Upper lobe of right lung (tissue), 1 donor: ENCODE measurements at places on chromosomes 12 and 14. TPM values are rescaled to one million over a fixed set of nuclear protein-coding genes. Genes with fewer than 3 reads are reported as not detected.
A peak's percentile ranks its signal among the peaks of the same experiment; 100 is the strongest.

GRCh38 chr12:101875162-101875561 is 2.2 kb upstream of the DRAM1 start:
- no peak for DNase-seq
- peaks cover 7% of the 10 kb centered on the region for H3K4me1 ChIP-seq

DNA sequence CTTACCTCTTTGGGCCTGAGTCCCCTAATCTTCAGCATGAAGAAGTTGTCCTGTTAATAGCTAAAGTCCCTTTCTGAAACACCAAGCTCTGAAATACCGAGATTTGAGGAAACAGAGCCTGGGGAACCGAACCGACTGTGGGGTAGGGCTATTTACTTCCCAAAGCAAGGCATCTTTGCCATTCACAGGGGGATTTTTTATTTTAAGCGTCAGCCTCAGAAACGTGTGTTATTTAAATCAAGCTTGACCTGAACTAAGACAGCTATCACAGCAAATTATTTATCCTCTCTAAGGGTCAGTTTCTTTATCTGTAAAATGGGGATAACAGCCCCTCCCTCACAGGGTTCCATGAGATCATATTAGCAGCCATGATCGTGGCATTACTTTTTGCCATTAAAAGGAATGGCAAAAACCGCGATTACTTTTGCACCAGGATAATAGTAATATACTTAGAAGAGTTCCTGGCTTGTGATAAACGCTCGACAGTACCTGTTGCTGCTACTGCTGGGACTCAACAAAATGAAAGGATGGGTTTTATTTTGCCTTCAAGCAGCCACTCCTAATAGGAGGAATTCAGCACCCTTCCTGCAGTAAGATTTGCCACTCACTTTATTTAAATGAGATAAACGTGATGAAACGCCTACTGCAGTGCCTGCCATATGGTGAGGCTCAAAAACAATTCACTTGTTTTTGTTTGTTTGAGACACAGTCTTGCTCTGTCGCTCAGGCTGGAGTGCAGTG is 1.3 kb upstream of the CORO1C start:
- H3K4me1 ChIP-seq, result peaks cover 14% of the 10 kb centered on the region
- H3K27me3 ChIP-seq, result no peaks in the 10 kb centered on the region
- H3K36me3 ChIP-seq, result no peaks in the 10 kb centered on the region
- DNase-seq, result no peak
- peak overlapping the region; percentile 83 for H3K4me3 ChIP-seq

Gene CLEC2A
- not detected for total RNA-seq

DNA sequence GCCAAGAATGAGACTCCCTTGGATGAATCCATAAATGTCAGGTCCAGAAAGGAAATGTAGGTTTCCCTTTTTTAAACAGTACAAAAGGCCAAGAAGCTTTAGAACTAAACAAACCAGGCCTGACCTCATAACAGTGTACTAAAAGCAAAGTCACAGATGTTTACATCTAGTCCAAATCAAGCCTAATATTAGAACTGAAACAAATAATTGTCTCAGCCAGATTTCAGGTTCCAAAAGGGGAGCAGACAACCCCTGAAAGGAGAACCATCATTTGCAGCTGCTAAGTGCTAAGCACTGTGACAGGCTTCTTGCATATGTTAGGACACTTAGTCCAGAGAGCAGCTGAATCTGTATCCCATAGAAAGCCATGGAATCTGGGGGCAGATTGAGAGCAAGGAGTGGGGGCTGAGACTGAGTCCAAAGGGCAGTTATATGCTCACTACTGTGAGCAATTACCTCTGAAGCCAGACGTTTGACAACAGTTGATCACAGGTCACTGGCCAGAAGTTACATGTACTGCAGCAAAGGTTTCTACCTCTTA is 90.1 kb downstream of the STXBP6 start:
- peaks cover 5% of the 10 kb centered on the region for H3K4me1 ChIP-seq
- H3K36me3 ChIP-seq, result no peaks in the 10 kb centered on the region
- no peak overlapping the region for H3K4me3 ChIP-seq
- H3K27me3 ChIP-seq, result no peaks in the 10 kb centered on the region
- H3K27ac ChIP-seq, result peak overlapping the region; percentile 17

DNA sequence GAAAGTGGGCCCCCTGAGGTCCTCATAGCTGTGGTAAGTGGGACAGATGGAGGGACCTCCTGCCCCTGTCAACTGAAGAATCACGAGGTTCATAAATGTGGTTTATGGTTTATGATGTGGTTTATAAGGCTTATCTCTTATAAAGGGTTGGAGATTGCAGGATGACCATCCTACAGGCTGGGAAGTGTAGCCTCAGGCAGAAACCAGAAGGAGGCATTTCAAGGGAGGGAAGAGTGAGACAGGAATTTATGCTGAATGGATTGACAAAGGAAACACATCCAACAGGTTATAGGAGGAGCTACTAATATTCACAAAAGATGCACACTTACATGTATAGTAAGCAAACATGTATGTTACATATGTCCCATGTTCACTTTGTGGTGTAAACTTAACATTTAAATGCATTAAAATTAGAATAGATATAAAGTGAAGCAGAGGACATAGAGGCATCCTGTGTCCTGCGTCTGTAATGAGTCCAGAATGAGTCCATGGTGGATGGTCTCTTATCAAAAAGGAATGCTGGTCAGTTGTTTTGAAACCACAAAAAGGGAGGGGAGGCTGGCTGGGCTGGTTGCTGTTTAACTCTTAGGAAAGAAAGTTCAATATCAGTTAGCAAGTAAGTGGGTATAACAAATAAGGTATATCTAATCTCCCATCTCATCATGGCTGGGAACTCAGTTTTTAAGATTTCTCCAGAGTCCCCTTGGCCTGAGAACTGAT is 149.0 kb upstream of the RMST start:
- no peak for DNase-seq
- no peaks in the 10 kb centered on the region for H3K36me3 ChIP-seq
- no peak overlapping the region for H3K27ac ChIP-seq
- H3K27me3 ChIP-seq, result no peaks in the 10 kb centered on the region
- H3K4me1 ChIP-seq, result no peaks in the 10 kb centered on the region

- no peaks in the 10 kb centered on the region for H3K4me1 ChIP-seq
- H3K36me3 ChIP-seq, result no peaks in the 10 kb centered on the region
- no peaks in the 10 kb centered on the region for H3K27me3 ChIP-seq
- DNase-seq, result no peak
Observed at GRCh38 chr12:94753036-94753679, 102.8 kb upstream of the TMCC3 start.

Gene AVPR1A
- 1.7 TPM for total RNA-seq

DNA sequence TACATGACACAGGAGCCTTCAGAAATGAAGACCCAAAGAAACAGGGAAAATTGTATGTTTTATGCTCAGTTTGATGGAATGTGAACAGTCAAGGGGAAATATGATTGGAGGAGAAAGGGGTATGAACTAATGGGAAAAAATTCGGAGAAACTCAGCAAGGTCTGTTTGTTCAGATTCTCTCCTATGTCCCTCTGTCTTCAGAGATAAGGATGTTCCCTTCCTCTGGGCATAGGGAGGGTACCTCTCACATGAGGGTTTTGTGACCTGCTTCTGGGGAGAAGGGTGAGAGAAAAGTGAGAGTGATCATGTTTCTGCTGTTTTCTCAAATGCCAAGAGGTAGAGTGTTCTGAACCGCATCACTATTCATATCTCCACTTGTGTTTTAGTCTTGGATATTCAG is 26.6 kb upstream of the LIMA1 start:
- no peak overlapping the region for H3K4me3 ChIP-seq
- H3K36me3 ChIP-seq, result no peaks in the 10 kb centered on the region
- no peaks in the 10 kb centered on the region for H3K27me3 ChIP-seq
- DNase-seq, result no peak
- H3K27ac ChIP-seq, result no peak overlapping the region
- H3K4me1 ChIP-seq, result no peaks in the 10 kb centered on the region

DNA sequence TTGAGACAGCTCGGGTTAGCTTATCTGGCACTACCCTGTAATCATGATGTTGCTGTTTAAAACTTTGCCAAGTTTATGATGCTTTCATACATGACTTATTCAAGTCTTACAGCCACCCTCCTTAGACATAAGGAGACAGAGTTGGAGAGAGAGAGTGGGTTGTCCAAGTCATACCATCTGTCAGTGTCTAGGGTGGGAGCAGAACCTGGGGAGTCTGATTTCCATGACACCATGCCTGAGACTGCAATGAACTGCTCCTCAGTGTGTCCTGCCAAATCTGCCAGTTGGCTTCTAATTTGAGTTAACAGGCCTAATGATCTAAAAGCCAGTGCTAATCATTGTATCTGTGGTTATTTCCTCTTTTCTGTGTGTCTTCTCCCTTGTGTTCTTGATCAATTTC is 43.7 kb upstream of the PHC1 start:
- no peak for DNase-seq
- no peaks in the 10 kb centered on the region for H3K27me3 ChIP-seq
- H3K36me3 ChIP-seq, result no peaks in the 10 kb centered on the region

DNA sequence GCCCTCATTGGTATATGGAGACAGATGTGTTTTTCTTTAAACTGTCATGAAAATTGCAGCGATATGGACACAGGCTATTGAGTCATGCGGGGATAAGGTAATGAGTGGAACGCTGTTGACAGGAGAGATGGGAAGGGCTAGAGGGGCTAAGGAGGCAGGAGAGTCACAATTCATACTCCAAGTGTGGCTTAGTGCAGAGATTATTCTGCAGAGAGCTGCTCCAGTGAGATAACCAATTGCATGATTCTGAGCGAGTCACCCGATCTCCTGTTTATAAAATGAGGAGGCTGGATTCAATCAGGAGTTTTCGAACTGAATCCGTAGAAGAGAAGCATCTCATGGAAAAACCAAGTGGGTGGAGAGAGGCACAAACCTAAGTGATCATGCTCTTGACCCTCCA is 106.4 kb upstream of the PLEKHG7 start:
- no peak for DNase-seq
- peaks cover 16% of the 10 kb centered on the region for H3K4me1 ChIP-seq
- no peaks in the 10 kb centered on the region for H3K27me3 ChIP-seq
- H3K4me3 ChIP-seq, result no peak overlapping the region

- no peak overlapping the region for H3K4me3 ChIP-seq
- no peaks in the 10 kb centered on the region for H3K36me3 ChIP-seq
- H3K27me3 ChIP-seq, result no peaks in the 10 kb centered on the region
- no peak for DNase-seq
Observed at GRCh38 chr14:100303179-100303578, 3.1 kb downstream of the SLC25A29 start.

- no peaks in the 10 kb centered on the region for H3K36me3 ChIP-seq
- H3K27me3 ChIP-seq, result no peaks in the 10 kb centered on the region
- no peak for DNase-seq
- peaks cover 7% of the 10 kb centered on the region for H3K4me1 ChIP-seq
- H3K4me3 ChIP-seq, result peak overlapping the region; percentile 91
Observed at GRCh38 chr14:32200368-32201192, 1.3 kb upstream of the RNU6-7 start.

DNA sequence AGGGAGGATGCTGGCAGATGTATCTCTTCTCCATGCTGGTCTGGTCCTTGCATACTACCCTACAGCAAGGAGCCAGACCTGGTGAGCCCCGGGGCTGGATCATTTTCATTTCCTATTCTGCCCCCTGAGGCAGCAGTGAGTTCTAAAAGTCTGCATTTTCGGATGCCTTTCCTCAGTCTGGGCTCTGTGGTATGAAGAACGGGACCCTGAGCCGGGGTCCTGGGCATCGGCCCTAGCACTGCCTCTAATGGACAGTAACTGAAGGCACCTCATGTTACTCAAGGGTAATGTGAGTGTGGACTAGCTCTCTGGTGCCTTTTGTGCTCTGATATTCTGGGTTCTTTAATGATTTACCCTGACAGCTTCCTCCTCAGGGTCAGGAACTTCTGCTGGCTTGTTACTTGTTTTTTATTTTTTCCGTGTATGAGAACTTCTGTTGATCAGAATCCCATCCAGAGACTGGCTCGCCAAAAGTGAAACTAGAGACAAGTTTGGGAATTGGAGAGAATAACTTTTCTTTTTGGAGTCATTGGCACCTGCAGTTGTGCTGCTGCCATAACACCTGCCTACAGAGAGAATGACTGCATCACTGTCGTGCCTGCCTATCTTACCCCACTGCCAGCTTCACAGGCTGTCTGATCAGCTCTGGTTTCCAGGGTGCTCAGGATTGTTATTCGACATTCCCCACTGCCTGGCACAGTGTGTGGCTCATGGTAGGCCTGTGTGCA is 62.3 kb downstream of the SUSD6 start:
- H3K27me3 ChIP-seq, result no peaks in the 10 kb centered on the region
- no peak for DNase-seq
- peak overlapping the region; percentile 51 for H3K27ac ChIP-seq
- H3K36me3 ChIP-seq, result no peaks in the 10 kb centered on the region
- H3K4me1 ChIP-seq, result peaks cover 72% of the 10 kb centered on the region

GRCh38 chr12:10722502-10722904 is 620 bp downstream of the YBX3 start:
- H3K4me1 ChIP-seq, result peaks cover 44% of the 10 kb centered on the region
- H3K27ac ChIP-seq, result peak overlapping the region; percentile 98
- no peaks in the 10 kb centered on the region for H3K36me3 ChIP-seq
- peak overlapping the region; percentile 94 for H3K4me3 ChIP-seq
- DNase-seq, result peak; percentile 80

DNA sequence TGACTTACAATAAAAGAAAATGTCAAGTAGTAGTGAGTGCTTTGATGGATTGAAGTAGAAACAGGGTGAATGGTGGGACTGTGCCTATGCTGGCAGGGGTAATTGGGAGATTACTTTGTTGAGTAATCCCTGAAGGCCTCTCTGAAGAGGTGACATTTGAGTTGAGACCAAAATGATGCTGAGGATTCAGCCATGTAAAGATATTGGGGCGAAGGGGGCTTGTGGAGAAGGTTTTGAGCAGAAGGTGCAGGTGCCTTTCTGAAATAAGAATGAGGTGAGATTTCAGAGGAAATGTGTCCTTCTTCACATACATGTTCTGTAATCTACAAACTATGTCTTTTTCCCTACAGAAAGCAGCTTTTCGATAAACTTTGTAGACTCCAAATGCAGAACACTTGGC is 8.0 kb downstream of the GNG2 start:
- DNase-seq, result no peak
- H3K27ac ChIP-seq, result no peak overlapping the region
- peaks cover 8% of the 10 kb centered on the region for H3K4me1 ChIP-seq
- H3K36me3 ChIP-seq, result no peaks in the 10 kb centered on the region
- no peak overlapping the region for H3K4me3 ChIP-seq

DNA sequence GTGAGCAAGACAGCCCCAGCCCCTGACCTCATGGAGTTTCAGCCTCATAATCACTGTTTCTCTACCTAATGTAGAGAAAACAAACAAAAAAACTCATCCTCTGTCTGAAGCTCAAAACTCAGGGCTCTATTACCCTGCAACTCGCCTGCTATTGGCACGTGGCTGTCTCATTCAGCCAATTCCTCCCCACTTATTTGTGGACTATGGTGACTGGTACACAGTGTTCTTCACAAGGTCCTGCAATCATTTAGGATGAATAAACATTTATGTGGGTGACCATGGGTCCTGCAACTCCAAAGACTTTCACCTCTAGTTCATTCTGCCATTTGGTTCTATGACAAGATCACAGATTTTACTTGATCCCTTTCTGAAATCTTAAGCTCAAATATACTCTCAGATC is 4.7 kb downstream of the PPP2R3C start:
- no peak for DNase-seq
- H3K36me3 ChIP-seq, result peaks cover 42% of the 10 kb centered on the region
- H3K4me1 ChIP-seq, result peaks cover 11% of the 10 kb centered on the region
- no peak overlapping the region for H3K4me3 ChIP-seq
- no peak overlapping the region for H3K27ac ChIP-seq

- H3K27ac ChIP-seq, result no peak overlapping the region
- no peaks in the 10 kb centered on the region for H3K4me1 ChIP-seq
- no peaks in the 10 kb centered on the region for H3K36me3 ChIP-seq
- no peak overlapping the region for H3K4me3 ChIP-seq
- DNase-seq, result no peak
Observed at GRCh38 chr14:65560340-65561027, 148.0 kb downstream of the FUT8 start.
